ENCODE measurements at places on chromosomes 1 and 21.

DNA sequence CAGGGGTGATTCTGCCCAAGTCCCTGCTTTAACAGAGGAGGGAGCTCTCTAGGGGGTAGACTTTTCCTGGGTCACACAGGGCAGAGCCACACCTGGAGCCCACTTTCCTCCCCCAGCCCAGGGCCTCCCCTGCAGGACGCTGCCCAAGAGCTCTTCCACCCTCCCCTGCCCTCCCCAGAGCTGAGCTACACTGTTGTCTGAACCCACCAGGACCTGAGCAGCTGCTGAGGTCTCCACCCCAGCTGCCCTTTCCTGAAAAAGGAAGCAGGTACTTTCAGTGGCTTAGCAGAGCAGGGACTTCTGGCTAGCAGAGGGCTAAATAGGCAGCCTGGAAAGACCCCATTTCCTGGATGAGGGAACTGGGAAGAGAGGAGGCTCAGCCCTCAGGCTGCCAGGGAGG is 169.3 kb upstream of the ETV3 start:
- no peak for DNase-seq

DNA sequence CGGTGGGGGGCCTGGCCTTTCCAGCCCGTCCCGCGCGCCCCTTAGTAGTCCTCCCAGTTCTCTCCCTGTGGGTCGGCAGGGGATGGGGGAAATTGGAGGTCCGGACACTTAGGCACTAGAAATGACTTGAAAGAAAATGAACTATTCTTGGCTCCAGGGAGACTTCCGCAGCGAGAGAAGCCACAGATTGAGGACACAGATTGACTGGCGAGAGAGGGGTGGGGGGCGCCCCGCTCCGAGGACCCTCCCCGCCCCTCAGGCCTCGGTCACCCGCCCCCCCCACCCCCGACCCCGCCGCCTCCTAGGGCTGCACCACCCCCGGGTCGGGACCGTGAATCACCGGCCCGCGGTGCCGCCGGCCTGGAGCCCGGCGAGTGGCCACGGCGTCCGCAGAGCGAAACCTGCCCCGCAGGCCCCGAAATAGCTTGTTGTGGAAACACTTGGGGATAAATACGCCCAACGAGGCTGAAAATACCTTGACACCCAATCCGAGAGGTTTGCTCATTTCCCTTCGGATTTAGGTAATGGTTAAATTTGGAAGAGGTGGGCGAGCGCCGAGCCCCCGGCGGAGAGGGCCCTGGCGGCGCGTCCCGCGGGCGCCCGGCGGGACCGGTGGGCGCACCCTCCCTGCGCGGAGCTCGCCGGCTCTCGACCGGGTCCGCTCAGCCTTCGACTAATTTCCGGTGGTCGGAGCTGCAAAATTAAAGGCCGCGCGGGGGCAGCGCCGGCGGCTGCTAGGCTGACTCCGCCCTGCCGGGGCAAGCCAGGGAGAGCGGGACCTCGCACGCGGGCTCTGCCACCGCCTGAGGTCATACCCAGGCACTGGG is at the start of gene GFI1:
Gene GFI1 (minus strand): TSS at position 675 of the 827 bp plus-strand sequence. CDS start 3,438 bp downstream, outside the sequence.
- DNase-seq, result no peak

GRCh38 chr21:22468893-22469292 is 1470.7 kb downstream of the NCAM2 start:
- no peak for DNase-seq

GRCh38 chr1:34642679-34643078 is 112.2 kb upstream of the GJB5 start:
- DNase-seq, result no peak

DNA sequence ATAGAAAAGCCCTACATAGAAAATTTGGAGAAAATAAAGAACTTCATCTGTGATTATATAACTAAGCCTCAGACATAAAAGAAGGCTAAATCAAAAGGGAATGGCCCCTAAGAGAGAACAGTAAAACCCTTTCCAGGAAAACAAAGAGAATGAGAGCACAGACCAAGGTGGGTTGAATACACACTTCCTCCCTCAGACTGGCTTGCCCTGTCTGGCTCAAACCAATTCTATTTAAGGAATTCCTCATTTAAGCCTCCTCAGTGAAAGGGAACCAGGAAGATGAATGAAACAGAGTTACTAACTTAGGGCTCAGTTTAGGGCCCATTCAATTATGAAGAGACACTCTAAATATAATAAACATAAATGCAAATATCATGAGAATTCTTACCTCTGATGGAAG is 10.6 kb upstream of the SYT14 start:
- DNase-seq, result no peak

Measured in effector CD8-positive, alpha-beta T cell (primary cell).